ENCODE measurements at places on chromosomes 16 and 17.

- no peak for DNase-seq
Measured at GRCh38 chr17:42900460-42901331, at the start of gene G6PC1. G6PC1 (plus strand) TSS chr17:42900799; CDS start chr17:42900877, 78 bp downstream.

GRCh38 chr17:64411999-64412771, 21.5 kb upstream of the PECAM1 start:
- no peak for DNase-seq

GRCh38 chr16:89811321-89811720, 5.1 kb downstream of the FANCA start:
- no peak for DNase-seq

GRCh38 chr17:29177541-29177870, 2.7 kb downstream of the MYO18A start:
- no peak for DNase-seq

GRCh38 chr17:15000661-15001060, 264.5 kb downstream of the PMP22 start:
- DNase-seq, result no peak

- no peak for DNase-seq
Measured at GRCh38 chr17:42347198-42347597, 41.0 kb downstream of the STAT3 start.

DNA sequence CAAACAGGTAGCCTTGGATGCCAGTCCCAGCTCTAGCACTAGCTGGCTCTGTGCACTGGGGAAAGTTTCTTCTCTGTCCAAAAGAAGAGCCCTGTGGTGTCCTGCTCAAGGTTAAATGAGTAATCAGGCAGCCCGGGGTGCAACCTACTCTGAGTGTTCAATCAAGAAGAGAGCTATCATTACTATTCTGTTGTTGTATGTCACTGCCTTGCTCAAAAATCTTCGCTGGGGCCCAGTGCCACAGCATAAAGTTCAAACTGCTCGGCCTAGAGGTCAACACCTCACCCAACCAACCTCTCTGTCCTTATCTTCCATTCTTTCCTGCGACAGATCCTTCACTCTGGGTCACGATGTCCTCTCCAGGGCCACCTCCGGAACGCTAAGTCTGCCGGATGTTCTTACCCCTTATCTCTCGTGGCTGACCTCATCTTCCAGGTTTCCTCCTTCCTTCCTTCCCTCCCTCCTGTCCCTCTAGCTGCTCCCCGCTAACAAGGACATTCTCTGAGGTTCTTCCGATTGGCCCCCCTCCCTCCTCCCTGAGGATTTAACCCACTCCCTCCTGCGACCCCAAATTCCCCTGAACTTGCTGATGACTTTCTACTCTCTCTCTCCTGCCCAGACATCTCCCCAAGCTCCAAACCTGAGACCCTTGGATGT, 4.4 kb downstream of the FDXR start:
- DNase-seq, result no peak

- DNase-seq, result no peak
Measured at GRCh38 chr17:40956401-40957254, 10.1 kb downstream of the KRT39 start.

DNA sequence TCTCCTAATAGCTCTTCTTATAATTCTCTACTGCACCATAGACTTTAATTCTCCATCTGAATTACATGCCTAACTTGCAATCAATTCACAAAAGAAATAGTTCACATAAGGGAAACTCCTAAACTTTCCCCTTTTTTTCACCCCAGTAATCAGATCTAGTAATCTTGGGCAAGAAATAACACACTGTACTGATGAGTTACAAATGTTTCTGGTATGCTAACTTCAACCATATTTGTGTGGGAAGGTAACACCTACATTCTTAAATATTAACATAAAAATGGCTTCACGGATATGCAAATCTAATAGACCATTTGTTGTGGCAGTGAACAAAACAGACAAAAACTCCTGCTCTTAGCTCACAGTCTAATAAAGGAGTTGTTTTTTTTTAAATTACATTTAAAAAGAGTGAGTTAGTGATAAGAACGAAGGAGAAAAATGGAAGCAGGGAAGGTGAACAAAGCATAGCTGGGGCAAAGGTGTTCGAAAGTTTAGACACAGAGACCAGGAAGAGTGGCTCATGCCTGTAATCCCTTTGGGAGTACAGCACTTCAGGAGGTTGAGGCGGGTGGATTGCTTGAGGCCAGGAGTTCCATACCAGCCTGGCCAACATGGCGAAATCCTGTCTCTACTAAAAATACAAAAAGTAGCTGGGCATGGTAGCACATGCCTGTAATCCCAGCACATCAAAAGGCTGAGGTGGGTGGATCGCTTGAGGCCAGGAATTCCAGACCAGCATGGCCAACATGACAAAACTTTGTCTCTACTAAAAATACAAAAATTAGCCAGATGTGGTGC, 34.8 kb downstream of the CMTM3 start:
- no peak for DNase-seq

DNA sequence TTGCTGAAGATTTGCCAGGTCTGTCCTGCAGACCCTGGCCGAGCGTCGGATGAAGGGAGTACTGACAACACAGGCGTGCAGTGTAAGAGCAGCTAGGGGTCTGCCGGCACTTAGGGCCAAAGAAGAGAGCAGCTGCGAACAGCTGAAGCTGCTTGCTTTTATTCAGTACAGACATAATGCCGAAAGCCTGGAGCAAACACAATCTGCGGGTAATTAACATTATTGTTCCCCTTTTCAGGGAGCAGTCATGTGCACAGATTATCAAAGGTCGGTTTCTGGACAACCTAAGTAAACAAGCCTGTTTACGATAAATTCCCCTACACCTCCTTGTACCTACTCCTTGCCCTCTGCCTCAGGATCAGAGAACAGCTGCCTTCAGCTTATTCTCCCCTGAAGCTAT, 12.0 kb upstream of the KRT23 start:
- no peak for DNase-seq

DNA sequence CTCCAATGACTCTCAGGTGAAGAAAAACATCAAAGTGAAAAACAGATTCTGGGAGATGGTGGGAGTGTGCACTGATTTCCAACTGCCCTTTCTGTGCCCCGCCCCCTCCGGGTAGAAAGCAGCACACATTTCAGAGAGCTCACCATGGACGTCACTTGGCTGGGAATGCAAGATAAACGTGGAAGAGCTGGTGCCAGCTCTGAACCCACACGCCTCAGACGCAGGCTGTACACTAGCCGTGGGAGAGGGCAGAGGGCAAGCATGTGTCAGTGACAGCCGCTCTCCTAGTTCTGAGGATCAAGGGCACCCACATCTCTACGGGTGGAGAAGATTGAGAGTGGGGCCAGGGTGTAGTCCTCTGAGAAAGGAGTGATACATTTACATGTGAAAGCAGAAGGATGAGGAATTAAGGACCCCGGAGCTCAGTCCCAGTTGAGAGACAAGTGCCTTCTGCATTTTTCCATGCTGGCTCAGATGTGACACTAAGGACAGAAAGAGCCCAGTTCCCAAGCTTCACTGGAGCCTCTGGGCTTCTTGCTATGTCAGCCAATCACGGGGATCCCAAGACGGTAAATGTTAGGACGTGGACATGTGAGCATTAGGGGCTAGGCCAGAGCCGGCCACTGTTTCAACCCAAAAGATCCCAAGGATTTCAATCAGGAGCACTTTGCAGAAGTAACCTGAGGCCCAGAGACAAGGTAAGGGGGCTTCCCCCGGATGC, 101.3 kb downstream of the ZFHX3 start:
- no peak for DNase-seq

- no peak for DNase-seq
Measured at GRCh38 chr17:313911-314613, 38.5 kb downstream of the RPH3AL start.

- DNase-seq, result no peak
Measured at GRCh38 chr16:19130385-19130784, 16.6 kb downstream of the ITPRIPL2 start.

- DNase-seq, result no peak
Measured at GRCh38 chr17:67047382-67047781, 3.0 kb downstream of the CACNG1 start.

DNA sequence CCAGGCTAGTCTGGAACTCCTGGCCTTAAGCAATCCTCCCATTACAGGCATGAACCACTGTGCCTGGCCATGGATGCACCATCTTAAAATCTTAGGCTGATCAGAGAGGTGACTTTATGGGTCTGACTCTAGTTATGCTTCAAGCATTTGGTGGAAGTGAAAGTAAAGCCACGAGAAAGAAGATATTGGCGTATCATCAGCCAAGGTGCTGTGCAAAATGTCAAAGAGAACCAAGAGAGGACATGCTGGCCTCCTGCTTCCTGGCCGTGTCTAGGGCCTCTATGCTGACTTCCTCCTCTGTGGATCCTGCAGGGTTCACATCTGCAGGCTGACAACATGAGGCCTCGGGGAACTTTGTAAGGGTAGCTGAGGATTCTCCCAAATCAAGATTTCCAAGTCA, 385.2 kb downstream of the MAF start:
- no peak for DNase-seq

GRCh38 chr17:10247810-10248209, 49.4 kb upstream of the GAS7 start:
- no peak for DNase-seq

GRCh38 chr17:56506349-56506748, 87.2 kb upstream of the NOG start:
- no peak for DNase-seq

GRCh38 chr16:50399411-50399810, 30.6 kb upstream of the BRD7 start:
- no peak for DNase-seq

DNA sequence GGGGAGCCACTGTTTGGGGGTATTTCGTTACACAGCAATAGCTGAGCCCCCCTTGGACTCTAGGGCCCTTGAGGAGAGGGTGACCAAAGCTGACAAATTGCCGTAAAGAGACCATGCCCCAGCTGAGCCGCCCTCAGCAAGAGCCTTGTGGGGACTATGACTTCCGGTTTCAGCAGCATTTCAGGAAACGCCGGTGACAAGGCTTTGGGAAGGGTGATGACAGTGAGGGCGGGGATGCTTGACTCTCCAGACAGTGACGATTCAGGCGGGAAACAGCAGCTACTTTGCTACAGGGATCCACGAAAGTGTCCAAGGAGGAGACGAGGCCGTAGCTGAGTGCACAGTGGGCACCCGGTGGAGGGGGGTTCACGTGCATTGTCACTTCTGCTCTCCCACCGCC, 360.8 kb downstream of the C16orf95 start:
- no peak for DNase-seq

- no peak for DNase-seq
Measured at GRCh38 chr17:80873307-80873951, 118.2 kb upstream of the CHMP6 start.

DNA sequence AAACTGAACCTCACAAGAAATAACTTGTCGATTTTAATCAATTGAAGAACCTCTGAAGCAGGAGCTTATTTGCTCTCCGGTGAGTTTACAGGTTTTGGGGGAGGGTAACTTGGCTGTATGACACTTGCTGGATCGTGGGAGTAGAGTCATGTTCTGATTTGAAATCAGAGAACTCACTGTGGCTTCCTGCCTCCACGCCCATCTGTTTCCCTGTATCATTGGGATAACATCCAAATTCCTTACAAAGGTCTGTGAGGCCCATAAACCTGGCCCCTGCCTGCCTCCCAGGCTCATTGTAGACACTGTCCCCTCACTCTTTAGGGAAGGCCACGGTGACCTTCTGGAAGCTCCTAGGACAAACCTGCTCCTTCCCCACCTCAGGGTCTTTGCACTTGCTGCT, 48.3 kb downstream of the C17orf67 start:
- no peak for DNase-seq

DNA sequence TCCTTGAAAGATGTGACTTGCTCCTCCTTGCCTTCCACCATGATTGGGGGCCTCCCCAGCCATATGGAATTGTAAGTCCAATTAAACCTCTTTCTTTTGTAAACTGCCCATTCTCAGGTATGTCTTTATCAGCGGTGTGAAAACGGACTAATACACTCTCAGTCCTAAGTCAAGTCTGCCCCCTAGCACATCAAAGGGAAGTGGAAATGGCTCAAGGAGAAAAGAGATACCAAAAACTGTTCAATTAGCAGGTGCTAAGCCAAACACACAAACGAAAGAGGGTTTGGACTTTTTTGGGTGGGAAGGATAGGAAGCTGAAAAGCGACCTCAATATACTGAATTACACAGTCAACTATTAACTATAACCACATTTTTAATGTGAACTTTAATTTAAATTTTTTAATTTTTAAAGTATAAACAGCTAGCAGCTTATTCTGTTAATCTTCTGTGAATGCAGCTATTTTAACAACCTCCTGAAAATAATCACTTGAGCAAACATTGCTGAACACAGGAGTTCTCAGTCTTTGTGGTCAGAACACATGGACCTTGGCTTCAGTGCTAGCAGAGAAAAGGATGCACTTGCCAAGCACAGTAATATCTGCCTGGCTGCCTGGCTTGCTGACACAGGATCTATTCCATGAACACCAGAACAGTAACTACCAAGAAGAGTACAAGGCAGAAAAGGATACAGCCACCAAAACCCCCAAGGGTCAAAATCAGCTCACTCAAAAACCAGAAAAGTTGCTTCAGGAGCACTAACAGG, 10.9 kb downstream of the ZNF18 start:
- no peak for DNase-seq

DNA sequence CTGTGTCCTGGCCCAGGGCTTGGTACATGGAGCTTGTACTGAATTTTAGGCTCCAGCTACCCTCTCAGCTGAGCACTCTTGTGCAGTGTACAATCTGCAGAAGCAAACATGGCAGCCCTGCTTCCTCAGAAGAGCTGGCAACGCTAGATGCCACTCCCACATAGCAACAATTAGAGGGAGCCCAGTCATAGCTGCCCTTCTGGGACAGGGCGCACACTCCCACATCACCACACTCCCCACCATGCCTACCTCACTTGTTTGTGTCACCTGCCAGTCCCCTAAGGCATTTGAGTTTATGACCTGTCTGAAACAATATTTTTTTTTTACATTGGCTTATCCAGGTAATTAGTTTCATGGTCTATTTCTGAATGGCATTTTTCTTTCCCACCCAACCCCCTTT, 72.3 kb downstream of the C17orf67 start:
- DNase-seq, result no peak

DNA sequence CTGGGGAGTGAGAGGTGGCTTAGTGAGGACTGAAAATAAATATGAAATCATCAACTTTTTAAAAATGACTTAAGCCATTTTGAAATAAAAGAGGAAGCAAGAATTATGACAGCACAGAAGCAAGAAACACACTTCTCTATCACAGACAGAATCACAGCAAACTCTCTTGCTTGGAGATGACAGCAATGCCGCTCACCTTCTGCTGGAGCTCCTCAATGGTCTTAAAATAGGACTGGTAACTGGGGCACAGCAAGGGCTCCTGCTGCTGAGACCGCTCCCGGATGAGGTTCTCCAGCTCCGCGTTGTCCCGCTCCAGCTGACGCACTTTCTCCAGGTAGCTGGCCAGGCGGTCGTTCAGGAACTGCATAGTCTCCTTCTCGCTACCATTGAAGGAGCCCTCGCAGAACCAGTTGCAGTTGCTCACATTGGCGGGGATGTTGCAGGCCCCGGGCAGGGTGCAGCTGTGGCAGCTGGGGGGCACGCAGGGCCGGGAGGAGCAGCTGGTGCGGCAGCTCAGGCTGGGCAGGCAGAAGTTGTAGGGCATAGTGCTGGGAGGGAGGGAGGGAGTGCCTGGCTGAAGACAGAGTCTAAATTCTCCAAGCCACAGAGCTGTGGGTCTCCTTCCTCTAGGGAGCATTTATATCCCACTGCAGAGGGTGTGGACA, at the start of gene KRT31:
Gene KRT31 (minus strand): TSS at position 613 of the 665 bp plus-strand sequence. CDS start 69 bp downstream, at position 544.
- no peak for DNase-seq

DNA sequence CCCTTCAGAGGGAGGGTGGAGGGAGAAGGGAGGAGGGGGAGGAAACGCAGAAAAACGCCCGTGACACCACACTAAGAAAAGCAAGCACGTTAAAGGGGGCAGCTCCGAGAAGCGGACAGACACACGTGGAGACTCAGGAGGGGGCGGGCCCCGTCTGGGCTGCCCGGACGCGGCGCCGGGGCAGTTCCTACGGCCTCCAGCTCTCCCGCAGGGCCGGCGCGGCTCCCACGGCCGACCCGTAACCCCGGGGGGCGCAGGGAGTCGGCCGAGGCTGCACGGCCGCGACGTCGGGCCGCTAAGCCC, 362 bp downstream of the KLHDC4 start:
- DNase-seq, result peak; percentile 39

All from stimulated activated CD4-positive, alpha-beta T cell treated with anti-CD3 and anti-CD28 coated beads, TNF-alpha, amount 100 ng/mL, for 4 hours (primary cell).